ENCODE measurements at places on chromosomes 4 and X.

DNA sequence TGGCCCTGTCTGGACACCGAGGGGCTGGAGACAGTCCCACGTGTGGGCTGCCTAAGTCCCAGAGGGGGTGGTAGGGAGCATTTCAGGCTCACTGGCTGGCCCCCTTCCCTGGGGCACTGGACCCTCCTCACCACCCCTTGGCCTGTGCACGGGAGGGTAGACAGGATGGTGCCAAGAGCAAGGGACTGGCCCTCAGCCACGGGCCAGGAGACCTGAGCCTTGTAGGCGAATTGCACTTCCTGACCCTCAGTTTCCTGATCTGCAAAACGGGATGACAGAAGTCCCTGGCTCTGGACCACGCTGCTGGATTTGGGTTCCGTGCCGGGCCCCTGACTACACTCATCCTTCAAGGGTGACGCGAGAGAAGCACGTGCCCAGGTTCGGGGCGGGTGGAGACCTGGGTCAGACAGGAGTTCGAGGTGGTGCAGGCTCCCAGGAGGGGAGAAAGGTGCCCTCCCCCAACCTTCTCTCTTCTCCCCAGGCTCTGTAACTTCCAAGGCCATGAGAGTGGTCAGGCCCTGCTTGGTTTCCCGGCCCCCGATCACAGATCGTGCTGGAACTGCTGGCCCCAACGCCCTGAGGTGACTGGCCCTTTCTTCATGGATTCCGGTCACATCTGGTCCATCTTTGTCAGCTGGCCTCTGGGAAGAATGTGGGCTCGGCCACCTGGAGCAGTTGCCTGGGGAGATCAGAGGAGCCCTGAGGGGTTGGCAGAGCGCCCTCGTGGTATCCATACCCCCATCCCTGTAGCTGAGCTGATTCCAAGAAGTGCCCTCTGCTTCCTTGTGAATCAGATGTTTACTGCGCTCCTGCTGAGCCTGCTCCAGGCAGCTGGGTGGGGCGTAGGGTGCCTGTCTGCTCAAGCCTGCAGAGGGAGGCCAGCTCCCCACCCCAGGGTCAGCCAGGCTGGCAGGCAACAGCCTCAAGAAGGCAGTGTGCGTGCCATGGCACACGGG is 3.3 kb downstream of the SH3BP2 start:
- no peak for DNase-seq

DNA sequence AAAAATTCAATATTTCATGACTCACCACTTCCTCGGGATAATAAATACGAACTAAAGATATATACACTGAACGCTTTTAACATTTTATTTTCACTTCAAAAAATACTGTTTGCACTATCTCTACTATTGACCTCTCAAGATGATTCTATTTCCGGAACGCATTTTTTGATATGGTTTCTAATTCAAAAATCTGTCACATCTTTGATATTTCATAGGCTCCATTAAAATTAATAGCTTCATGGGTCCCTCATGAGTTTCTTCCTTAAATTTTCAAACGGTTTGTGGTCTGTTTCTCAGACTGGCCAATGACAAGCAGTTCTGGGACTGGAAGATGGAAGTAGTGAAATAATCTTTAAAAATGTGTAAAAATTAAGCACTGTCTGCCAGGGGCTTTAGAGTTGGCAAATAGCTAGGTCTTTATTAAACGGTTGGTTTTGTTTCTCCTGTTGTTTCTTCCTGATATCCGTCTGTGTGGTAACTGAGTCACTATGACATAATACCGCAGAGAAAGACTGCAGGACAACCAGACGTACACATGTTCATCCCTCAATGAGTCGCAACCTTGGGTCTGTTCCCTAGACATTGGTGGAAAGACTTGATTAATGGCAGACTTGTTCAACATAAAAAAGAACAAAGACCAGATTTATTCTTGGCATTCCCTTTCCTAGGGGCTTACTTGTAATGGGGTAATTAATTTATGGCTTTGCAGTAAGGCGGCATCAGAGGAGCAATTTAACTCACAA is 133.8 kb downstream of the PALLD start:
- DNase-seq = no peak

- no peak for DNase-seq
These were observed 174.0 kb upstream of the MXRA5 start for GRCh38 chrX:3520458-3520857.

DNA sequence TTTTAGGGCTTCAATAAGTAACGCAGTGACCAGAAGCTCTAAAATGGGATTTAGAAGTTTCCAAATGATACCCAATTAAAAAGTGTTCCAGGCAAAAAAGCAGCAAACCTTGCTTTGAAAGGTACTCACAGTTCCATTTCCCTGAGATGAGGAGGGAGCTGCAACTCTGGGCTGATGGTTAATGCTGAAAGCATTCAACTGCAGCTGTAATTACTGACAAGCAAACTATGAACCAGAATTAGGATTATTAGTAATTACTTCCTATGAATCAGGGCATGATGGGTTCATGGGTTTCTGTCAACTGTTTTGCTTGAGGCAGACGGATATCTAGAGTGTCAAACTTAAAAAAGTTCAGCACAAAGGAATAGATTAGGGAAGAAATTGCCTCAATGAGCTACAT is 357.4 kb downstream of the STIM2 start:
- DNase-seq = no peak

- DNase-seq = no peak
These were observed 232.8 kb downstream of the TRIML1 start for GRCh38 chr4:188372058-188372457.

- no peak for DNase-seq
These were observed 3.9 kb upstream of the TRIM60 start for GRCh38 chr4:165027762-165028402.

GRCh38 chrX:47145395-47146120 is 537 bp downstream of the RBM10 start:
- no peak for DNase-seq

- DNase-seq = no peak
These were observed 244.5 kb upstream of the FSTL5 start for GRCh38 chr4:162408309-162408708.

- no peak for DNase-seq
These were observed 1151.3 kb upstream of the IGFBP7 start for GRCh38 chr4:58261526-58261925.

DNA sequence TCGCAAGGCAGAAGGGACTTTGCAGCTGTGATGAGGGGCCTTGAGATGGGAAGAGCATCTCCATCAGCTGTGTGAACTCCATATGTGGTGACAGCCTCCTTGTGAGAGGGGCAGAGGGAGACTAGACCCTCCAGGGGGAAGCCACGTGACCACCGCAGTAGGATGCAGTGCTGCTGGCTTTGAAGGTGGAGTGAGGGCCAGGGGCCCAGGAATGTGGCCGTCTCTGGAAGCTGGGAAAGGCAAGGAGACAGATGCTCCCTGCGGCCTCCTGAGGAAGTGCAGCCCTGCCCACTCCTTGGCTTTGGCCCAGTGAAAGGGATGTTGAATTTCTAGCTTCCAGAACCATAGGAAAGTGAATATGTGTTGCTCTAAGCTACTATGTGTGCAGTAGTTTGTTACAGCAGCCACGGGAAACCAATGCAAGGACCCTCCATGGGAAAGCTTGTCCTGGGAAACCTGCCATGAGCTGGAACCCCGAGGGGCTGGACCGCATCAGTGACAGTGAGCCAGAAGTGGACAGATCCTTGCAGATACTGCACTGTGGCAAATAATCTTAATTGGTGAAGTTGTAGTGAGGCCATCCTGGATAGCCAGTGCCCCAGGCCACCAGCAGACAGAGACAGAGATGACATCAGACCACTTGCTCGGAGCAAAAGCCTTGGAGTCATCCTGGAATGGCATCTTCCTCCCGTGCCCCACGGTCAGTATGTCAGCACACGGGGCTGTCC is 35.4 kb upstream of the SORCS2 start:
- no peak for DNase-seq
